ENCODE measurements at places on chromosomes 16 and 17.
A peak's percentile ranks its signal among the peaks of the same experiment; 100 is the strongest.

- DNase-seq, result no peak
Observed at GRCh38 chr16:57798953-57799599, 3.2 kb downstream of the KIFC3 start.

- no peak for DNase-seq
Observed at GRCh38 chr17:9120471-9120870, 99.2 kb downstream of the NTN1 start.

GRCh38 chr16:86951831-86952598 is 365.2 kb downstream of the C16orf95 start:
- no peak for DNase-seq

GRCh38 chr17:29705386-29705785 is 82.7 kb upstream of the CORO6 start:
- no peak for DNase-seq

DNA sequence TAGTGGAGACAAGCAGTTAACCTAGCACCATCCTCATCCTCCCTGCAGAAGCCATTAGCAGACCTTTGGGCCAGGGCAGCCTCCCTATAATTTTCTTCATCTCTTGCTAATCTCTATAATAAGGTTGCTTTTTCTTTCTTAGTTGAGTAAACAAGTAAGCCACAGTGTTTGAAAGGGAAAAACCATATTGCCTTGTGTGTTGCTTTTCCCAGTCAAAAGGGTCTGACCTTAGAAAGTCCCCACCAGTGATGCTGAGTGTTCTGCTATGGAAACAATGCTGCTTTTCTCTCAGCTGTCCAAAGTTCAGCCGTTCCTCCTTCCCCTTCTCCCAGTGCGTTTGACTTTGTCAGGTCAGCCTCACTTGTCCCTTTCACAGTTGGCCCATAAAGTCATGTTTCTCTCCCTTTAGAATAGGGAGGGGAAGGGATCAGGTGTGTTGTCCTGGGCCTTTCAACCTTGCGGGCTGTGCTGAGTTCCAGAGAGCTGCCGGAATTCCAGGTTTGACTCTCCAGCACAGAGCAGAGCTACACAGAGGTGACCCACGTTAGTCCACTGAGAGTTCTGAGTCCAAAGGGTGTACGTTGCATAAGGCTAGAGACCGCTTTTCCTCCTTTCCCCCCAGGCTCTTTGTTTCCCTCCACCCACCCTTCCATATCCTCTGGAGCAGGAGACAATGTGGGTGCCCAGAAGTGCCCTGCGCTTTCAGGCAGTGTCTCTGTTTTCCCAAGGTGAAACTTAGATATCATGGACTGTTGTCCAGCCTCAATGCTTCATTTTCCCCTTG is 15.9 kb upstream of the CLEC18C start:
- DNase-seq, result no peak

- DNase-seq, result no peak
Observed at GRCh38 chr16:84985079-84986065, 26.0 kb downstream of the ZDHHC7 start.

- no peak for DNase-seq
Observed at GRCh38 chr16:66479661-66480264, 52.7 kb downstream of the BEAN1 start.

DNA sequence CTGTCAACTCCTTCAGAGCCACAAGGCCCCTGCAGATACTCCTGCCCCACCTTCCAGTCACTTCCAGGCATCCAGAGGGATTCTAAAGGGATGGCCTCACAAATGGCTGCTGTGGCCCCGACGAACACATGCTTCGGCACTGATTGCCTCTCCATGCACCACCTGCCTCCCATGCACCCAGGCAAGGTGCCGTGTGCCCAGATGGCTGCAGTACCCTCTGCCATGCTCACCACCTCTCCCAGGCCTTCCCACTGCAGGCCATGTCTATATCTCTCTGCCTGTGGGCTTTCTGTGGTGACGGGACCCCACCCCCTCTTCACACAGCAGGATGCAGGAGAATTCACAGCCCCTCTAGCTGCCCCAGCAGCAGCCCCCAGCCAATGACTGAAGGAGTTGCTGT is 27.9 kb upstream of the LYRM9 start:
- no peak for DNase-seq

GRCh38 chr17:66540131-66540781 is 237.8 kb downstream of the PRKCA start:
- peak; percentile 97 for DNase-seq

DNA sequence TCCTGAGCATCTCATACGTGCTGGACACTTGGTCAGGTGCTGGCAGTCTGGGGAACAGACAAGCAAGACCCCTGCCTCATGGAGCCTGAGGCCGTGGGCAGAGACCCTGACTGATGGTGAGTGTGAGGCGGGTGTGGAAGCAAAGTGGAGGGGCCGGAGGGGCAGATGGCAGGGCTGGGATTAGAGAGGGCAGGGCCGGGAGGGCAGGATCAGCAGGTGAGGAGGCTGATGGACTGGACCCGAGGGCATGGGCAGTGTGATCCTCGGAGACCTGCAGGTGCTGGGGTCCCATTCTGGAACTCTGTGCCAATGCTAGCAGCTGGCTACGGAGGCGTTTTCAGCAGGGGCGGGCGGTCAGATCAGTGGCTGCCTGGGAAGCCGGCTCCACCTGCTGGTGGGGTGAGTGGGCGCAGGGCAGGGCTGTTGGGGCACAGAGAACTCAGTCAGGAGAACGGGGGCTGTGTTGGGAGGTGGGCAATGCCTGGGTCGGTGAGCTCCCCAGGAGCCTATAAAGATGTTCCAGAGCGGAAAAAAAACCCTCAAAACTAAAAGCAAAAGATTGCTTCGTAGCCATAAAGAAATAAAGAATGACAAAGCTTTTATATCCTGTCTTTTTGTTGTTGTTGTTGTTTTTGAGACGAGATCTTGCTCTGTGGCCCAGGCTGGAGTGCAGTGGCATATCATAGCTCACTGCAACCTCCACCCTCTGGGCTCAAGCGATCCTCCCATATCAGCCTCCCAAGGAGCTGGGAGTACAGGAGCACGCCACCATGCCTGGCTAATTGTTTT is 8.9 kb upstream of the C16orf74 start:
- DNase-seq, result no peak

DNA sequence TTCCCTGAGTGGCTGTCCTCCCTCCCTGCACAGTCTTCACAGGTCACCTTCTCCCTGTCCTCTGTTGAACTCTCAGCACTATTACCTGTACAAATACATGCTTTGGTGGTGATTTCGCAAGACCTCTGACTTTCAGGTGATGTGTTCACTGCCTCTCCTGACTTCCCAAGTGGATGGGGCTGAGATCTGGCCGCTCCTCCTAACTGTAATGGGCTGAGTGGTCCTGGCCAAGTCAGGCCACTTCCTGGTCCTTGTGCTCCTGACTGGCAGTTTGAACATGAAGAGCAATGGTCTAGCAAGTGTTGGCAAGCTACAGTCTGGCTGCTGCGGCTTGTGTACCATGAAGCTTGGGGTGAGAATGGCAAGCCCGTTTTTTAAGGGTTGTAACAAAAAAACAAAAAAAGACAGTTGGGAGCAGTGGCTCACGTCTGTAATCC is 11.7 kb upstream of the TMED6 start:
- no peak for DNase-seq

GRCh38 chr16:69903865-69904415 is 47.2 kb upstream of the CLEC18A start:
- no peak for DNase-seq

- DNase-seq, result peak; percentile 60
Observed at GRCh38 chr17:4635823-4636375, 5.6 kb downstream of the ALOX15 start.

DNA sequence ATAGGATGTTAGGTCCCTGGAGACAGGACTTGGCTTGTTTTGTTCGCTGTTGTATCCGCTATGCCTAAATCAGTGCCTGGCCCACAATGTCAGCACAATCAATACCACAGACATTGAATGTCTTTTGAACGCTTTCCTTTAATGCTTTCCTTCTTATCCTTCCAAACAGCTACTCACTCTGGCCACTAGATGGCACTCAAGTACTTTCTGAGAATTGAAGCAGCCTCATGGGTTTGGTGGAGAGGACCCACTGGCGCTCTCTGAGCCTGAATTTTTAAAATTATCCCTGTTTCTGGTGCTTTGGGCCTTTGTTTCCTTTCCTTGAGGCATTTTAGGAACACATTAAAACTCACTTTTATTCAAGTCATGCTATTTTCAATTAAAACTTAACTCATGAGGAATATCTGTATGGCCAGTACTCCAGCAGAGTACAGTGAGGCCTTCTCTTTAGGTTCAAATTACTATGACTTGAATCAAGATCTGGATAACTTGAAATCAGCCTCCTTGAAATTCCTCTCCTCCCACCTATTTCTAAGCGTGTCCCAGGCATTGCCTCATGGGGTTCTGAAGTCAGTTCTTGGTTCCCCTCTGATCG is 3.2 kb upstream of the NLRP1 start:
- peak; percentile 88 for DNase-seq

- DNase-seq, result peak; percentile 84
Observed at GRCh38 chr17:19766421-19767270, 18.5 kb upstream of the ALDH3A1 start.

DNA sequence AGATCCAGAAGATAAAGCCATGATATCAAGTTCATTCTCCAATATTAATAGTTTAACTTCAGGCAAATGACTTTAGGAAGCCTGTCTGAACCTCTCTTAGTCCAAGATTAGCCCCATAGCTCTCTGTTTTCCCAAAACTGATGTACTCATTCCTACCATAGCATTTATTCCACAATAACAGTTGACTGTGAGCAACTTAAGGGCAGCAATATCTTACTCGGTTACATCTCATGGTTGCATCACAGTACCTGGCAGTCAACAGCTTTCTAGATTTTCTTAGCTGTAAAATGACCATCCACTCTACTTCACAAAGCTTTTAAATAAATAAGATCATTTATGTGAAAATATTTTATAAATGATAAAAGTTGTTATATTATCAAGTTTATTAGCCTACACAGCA is 58.2 kb upstream of the STAC2 start:
- DNase-seq, result no peak

DNA sequence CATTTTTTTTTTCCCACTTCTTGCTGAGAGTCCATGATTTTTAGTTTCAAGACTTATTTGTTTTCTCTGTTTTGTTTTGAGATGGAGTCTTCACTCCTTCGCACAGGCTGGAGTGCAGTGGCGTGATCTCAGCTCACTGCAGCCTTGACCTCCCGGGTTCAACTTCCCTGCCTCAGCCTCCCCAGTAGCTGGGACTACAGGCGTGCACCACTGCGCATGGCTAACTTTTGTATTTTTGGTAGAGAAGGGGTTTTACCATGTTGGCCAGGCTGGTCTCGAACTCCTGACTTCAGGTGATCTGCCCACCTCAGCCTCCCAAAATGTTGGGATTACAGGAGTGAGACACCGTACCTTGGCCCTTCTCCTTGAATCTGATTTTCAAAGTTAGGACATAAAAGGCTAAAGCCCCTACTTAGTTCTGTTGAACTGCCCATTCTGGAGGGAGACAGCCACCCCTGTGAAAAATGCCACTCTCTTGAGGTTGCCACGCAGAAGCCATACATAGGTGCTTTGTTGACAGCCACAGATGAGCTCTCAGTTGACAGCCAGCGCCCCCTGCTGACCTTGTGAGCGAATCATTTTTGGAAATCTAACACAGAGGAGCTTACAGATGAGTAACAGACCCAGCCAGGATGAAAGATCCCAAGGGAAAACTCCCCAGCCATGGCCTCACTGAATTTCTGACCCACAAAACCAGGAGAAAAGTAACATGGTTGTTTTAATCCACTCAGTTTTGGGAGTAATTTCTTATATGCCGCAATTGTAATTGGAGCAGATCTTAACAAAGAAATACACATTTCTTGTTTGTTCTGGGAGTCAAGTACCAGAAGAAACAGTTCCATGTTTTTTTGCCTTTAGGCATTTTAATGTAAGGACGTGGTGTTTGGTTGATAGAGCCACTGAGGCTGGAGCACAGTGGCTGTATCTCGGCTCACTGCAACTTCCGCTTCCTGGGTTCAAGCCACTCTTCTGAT is 38.8 kb downstream of the PKD1L3 start:
- peak; percentile 95 for DNase-seq

- no peak for DNase-seq
Observed at GRCh38 chr17:81162491-81162890, 2.8 kb upstream of the PVALEF start.

DNA sequence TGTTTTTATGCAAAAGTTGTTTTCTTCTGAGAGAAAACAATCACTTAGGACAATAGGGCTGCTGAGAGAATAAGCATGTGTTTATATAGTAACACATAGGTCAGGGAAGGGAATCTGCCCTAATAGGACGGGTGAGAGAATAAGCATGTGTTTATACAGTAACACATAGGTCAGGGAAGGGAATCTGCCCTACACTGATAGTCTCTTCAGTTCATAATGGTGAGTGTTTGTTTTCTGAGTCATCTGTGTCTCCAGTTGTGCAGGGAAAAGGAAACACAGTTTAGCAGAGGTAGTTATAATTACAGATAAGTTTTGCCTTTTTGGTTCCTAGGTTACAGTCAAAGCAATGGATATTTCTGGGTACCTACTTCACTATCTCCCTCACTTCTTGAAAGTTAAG is 252.3 kb upstream of the CA10 start:
- DNase-seq, result no peak

DNA sequence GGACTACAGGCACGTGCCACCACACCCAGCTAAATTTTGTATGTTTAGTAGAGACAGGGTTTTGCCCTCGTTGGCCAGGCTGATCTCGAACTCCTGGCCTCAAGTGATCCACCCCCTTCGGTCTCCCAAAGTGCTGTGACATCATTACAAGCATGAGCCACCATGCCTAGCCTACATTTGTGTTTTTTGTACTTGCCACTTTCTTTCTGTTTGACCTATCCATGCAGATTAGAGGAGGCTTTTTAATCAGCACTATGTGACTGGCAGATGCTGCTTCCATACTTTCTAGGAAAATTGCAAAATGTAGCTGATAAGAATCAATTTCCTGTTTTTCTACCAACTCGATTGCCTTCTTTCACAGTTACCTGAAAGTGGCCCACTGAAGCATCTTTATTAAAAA is 57.3 kb downstream of the B9D1 start:
- no peak for DNase-seq

DNA sequence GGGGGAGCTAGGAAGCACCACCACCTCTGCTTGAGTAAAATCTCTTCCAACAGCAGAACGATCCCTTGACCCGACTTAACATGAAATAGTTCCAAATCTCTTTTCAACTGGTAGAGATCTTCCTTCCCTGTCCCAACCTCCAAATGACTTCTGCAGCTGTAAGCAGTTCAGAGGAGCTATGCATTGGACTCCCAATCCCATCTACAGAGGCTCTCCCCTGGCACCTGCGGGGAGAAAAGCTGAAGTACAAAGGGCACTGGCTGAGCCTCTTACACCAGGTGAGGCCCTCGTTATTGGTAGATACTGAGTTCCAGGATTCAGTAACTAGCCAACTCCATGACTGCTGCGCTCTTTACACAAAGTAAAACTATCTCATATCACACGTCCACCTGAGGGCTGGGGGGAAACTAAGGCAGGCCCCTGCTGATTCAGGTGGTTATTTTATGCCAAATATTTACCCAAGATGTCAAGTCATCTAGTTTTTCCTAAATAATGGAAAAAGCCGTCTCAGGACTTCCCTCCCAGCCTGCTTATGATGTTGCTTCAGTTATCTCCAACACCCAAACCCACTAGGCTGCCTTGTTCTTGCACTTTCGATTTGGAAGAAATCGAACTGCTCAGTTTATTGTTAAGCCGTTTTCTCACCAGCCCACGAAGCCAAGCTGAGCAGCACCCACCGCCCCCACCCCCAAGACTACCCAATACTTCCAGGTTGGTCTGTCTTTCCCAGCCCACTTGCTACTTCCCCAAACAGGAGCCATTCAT is 3.2 kb downstream of the ACTG1 start:
- DNase-seq, result no peak

- DNase-seq, result no peak
Observed at GRCh38 chr17:37413875-37414519, 7.3 kb downstream of the TADA2A start.

GRCh38 chr16:65070831-65071432 is 50.9 kb downstream of the CDH11 start:
- peak; percentile 96 for DNase-seq

- peak; percentile 75 for DNase-seq
Observed at GRCh38 chr16:71412270-71413160, 29.3 kb downstream of the TLE7 start.
